ENCODE measurements at places on chromosomes 1 and 21. TPM values are rescaled to one million over a fixed set of nuclear protein-coding genes. Genes with fewer than 3 reads are reported as not detected.

- DNase-seq = no peak
These were observed 18.4 kb upstream of the UQCRHL start for GRCh38 chr1:15825800-15826199.

DNA sequence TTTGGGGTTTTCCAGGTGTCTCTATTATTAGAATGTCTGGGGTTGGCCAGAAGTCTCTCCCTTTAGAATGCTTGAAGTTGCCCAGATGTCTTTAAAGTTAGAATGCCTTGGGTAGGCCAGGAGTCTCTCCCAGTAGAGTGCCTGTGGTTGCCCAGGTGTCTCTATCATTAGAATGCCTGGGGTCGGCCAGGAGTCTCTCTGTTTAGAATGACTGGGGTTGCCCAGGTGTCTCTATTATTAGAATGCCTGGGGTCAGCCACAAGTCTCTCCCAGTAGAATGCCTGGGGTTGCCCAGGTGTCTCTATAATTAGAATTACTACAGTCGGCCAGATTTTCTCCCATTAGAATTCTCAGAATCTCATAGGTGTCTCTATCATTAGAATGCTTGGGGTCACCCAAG is 55.2 kb downstream of the RNF187 start:
- no peak for DNase-seq

Gene SCP2
- 93.9 TPM for total RNA-seq

Gene CCDC181
- total RNA-seq = 11.2 TPM

GRCh38 chr1:168234846-168235547 is 9.2 kb downstream of the SFT2D2 start:
- no peak for DNase-seq

GRCh38 chr1:147613506-147613905 is 56.8 kb downstream of the ACP6 start:
- DNase-seq = no peak

Gene AGTRAP
- 18.5 TPM for total RNA-seq

DNA sequence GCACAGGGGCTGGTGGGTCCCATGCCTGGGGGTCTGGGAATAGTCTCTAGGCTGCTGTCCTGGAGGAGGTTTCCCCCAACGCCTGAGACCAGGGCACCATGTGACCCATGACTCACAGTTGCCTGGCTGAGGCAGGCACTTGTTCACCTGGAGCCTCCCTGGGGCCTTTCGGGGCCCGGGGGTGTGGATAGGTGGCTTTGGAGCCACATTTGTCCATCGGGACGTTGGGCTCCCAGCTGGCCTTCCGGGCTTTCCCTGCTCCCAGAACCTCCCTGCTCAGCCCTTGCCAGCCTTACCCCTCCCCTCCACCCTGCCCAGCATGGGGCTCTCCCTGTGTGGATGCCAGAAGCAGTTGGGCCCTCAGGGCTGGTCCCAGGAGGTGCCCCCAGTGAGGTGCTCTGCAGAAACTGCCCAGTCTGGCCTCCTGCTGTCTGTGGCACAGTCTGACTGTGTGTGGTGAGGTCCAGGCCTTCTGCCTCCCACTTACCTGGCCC is 14.2 kb downstream of the COL6A1 start:
- peak; percentile 17 for DNase-seq

GRCh38 chr1:18556364-18556763 is 74.3 kb upstream of the PAX7 start:
- DNase-seq = no peak
